Tibial nerve (tissue), 4 donors: ENCODE measurements at places on chromosomes 1 and 21.
A peak's percentile ranks its signal among the peaks of the same experiment; 100 is the strongest.

DNA sequence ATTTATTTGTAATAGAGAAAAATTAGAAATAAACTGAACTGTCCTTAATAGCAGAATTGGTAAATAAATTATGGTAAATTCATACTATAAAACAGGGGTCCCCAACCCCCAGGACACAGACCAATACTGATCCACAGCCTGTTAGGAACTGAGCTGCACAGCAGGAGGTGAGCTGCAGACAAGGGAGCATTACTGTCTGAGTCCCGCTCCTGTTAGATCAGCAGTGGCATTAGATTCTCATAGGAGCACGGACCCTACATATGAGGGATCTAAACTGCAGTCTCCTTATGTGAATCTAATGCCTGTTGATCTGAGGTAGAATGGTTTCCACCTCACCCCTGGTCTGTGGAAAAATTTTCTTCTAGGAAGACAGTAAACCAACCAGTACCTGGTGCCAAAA, 7.5 kb downstream of the WDR47 start:
- no peak for DNase-seq

GRCh38 chr1:61287734-61288133, 205.4 kb downstream of the NFIA start:
- DNase-seq, result no peak

GRCh38 chr1:118978914-118979701, 9.0 kb downstream of the TBX15 start:
- DNase-seq, result no peak

DNA sequence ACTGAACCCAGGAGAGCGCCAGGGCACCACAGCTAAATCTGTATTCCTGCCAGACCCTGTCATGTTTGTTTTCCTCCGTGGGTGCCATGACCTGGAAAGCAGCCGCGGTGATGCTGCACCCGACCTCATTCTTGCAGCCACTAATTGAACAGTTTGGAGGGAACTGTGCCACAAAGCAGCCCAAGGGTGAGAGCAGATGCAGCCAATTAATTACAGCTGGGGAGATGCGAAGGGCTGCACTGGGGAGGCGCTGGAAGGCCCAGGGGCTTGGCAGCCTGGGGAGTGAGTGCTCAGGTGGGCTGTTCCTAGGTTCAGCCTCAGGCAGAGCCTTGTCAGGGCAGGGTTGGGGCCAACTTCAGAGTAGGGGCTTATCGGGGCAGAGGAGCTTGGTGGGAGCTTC, 158.4 kb upstream of the CD34 start:
- no peak for DNase-seq

DNA sequence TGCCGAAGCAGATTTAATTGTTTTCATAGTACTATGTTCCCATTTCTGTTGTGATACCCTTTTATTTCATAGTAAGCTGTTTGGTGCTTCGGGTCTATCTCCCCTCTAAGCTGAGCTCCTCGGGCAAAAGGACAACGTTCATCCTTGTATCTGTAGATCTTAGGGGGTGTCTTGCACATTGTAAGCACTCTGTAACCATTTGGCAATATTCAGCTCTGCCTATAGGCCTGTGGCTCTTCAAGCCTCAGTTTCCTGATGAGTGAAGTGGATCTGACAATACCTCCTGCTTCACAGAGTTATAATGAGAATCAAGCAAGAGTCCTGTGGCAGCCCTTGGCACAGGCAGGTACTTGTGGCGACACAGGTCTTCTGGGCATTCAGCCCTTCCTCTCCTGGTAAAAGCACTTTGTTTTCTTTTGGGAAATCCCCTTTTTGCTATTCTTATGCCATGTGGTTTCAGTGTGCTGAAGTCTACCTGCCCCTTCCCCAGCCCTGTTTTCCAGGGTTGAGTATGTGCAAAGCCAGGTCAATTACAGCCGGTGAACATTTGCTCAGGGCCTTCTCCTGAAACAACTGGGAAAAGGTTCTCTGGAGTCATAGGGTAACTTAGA, 8.5 kb upstream of the EXO1 start:
- DNase-seq, result no peak

DNA sequence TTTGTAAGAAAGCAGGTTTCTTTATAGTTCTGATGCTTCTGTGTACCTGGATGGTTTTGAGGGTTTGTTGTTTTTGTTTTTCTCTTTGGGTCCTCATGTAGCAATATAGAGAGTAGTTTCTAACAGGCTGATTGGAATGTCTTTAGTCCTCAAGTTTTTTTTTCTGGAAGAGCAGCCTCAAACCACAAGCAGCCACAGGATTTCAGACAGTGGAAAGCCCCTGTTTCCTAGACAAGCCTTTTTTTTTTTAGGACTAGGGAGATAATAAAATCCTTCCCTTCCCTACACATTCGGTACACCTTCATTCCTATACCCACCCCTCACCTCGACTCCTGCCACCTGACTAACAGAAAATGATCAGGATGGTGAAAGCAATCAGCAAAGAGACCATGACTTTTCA, 47.6 kb downstream of the ACP6 start:
- DNase-seq, result no peak

- DNase-seq, result no peak
Measured at GRCh38 chr1:245679821-245680780, 525.3 kb downstream of the KIF26B start.

- peak; percentile 61 for DNase-seq
Measured at GRCh38 chr1:37945743-37946702, 830 bp downstream of the INPP5B start.

- no peak for DNase-seq
Measured at GRCh38 chr1:64849942-64850341, 105.1 kb downstream of the RAVER2 start.

DNA sequence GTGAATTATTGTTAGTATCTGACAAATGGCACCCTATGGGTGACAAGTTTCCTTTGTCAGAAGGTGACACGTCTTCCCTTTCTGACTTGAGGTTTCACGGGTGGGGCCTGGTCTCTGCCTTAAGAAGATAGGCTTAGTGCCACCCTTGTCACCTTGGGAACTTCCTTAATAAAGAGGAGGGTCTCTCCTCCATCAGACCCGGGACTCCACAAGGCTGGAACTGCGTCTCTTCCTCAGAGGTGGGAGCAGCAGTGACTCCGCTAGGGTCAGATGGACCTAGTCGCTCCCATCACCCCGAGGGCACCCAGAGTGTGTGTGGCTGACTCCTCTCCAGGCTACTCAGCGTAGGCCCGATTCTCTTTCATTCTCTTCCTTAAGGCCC, 774 bp upstream of the WDTC1 start:
- DNase-seq, result peak; percentile 5

- no peak for DNase-seq
Measured at GRCh38 chr1:192561301-192561700, 14.3 kb upstream of the RGS1 start.

- DNase-seq, result no peak
Measured at GRCh38 chr1:198030682-198031081, 113.5 kb downstream of the LHX9 start.

GRCh38 chr1:221839782-221840395, 98.0 kb upstream of the DUSP10 start:
- DNase-seq, result peak; percentile 46

DNA sequence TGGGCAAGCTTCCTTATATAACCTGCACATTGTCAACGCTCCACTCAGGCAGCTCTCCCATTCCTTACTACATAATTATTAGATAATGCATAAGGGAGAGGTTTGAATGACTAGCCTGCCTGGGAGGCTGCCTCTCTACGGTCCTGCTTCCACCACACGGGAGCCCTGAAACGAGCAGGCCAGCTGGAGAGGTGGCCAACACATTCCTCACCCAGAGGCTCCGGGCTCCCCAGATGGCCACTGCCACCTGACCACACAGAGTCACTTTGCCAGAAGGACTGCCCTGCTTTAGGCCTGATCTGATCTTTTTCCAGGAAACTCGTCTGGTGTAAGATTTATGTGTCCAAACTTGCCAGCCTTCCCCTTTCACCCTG, 27.9 kb downstream of the HIVEP3 start:
- no peak for DNase-seq

DNA sequence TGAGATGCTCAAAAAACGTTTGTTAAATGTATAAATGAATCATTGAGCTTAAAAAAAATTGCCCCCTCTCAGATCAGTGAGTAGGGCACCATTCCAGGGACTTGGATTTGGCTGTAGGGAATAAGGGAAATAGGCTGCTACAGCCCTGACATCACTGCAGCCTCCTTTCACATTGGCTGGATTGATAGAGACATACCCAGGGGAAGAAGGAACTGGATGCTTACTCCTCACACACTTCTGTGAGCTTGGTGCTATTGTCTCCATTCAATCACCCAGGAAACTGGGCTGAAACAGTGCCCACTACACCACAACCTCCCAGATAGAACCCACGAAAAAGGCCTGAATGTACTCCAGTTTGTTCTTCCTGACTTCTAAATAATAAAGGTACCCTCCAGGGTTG, 87.2 kb downstream of the TGFBR3 start:
- DNase-seq, result no peak

GRCh38 chr1:8370046-8370881, 52.4 kb downstream of the SLC45A1 start:
- no peak for DNase-seq

GRCh38 chr1:67644566-67644965, 40.4 kb upstream of the GADD45A start:
- DNase-seq, result no peak
